ENCODE measurements at places on chromosomes 5 and 9. TPM values are rescaled to one million over a fixed set of nuclear protein-coding genes. Genes with fewer than 3 reads are reported as not detected.

Gene MEIKIN
- total RNA-seq: not detected

DNA sequence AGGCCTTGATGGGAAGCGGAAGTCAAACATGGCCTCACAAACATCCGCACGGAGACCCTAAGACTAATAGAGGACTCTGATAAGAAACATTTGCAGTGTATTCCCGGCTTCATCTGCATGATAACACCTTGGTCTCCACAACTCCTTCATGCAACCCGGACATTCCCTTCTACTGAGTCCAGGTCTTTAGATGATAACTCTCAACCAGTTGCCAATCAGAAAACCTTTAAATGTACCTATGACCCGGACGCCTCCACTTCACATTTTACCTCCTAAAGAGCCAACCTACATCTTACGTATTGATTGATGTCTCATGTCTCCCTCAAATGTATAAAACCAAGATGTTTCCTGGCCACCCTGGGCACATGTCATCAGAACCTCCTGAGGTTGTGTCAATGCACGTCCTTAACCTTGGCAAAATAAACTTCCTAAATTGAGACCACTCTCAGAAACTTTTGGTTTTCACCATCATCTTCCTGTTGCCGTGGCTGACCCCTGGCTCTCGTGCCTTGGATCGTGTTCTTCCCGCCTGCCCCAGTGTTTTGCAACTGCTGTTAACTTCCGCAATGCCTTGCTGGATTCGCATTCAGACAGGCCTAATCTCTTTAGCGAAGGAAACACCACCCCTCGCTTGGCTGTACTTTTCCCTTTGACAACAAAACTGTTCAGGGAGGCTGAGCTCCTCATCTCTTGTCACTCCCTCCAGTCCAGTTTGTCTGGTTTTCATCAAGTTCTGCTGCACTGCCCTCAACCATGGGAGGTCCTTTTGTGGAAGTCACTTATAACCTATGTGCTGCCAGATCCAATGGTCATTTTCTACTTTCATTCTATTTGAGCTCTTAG lies 1.1 kb upstream of the DAP start:
- DNase-seq: peak; percentile 58
- H3K27ac ChIP-seq: peak overlapping the region; percentile 64
- peaks cover 16% of the 10 kb centered on the region for H3K27me3 ChIP-seq

GRCh38 chr9:137113385-137114159 lies 961 bp downstream of the DPP7 start:
- H3K27ac ChIP-seq: peak overlapping the region; percentile 78
- H3K4me1 ChIP-seq: peaks cover 2% of the 10 kb centered on the region
- H3K36me3 ChIP-seq: peaks cover 8% of the 10 kb centered on the region
- no peaks in the 10 kb centered on the region for H3K27me3 ChIP-seq
- DNase-seq: peak; percentile 81
- peak overlapping the region; percentile 83 for H3K4me3 ChIP-seq

DNA sequence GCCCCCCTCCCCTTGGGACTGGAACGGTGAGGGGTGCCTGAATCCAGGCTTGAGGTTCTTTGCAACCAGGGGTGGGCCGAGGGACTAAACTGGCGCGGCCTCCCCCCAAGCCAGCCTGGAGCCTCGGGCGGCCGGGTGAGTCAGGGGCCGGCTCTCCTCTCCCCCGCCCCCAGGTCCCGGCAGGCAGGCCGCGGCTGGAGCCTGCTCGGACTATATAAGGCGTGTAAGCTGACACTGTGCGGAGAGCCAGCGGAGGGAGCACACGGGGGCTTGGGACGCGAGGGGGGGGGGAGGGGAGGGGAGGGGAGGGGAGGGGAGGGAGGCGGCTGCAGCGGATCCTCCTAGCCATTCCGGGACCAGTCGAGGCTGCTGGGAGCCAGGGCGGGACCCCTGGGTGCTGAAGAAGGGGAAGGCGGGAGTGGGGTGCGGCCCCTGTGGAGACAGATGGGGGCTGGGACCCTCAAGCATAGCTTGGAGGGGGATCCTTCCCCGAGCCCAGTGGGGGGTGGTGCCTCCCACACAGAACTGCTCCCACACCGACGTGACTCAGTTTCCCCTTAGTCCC lies 595 bp downstream of the PDLIM7 start:
- H3K27ac ChIP-seq: peak overlapping the region; percentile 51
- peaks cover 8% of the 10 kb centered on the region for H3K36me3 ChIP-seq
- peak overlapping the region; percentile 89 for H3K4me3 ChIP-seq
- peaks cover 35% of the 10 kb centered on the region for H3K4me1 ChIP-seq

GRCh38 chr9:130448035-130448624 lies 3.4 kb downstream of the ASS1 start:
- peak; percentile 60 for DNase-seq
- H3K27me3 ChIP-seq: peaks cover 14% of the 10 kb centered on the region
- H3K4me1 ChIP-seq: peaks cover 14% of the 10 kb centered on the region
- peak overlapping the region; percentile 0 for H3K27ac ChIP-seq

- H3K27me3 ChIP-seq: peaks cover 76% of the 10 kb centered on the region
- peaks cover 4% of the 10 kb centered on the region for H3K36me3 ChIP-seq
- no peak overlapping the region for H3K27ac ChIP-seq
- no peak overlapping the region for H3K4me3 ChIP-seq
- DNase-seq: peak; percentile 56
- peaks cover 16% of the 10 kb centered on the region for H3K4me1 ChIP-seq
These were observed 1.0 kb upstream of the FOXE1 start for GRCh38 chr9:97852001-97852398.

GRCh38 chr9:120659209-120659608 lies 55.1 kb downstream of the MEGF9 start:
- DNase-seq: no peak
- H3K4me1 ChIP-seq: peaks cover 2% of the 10 kb centered on the region
- H3K27ac ChIP-seq: no peak overlapping the region
- H3K36me3 ChIP-seq: no peaks in the 10 kb centered on the region
- no peak overlapping the region for H3K4me3 ChIP-seq
- no peaks in the 10 kb centered on the region for H3K27me3 ChIP-seq

Data from activated CD4-positive, alpha-beta T cell treated with anti-CD3 and anti-CD28 coated beads, Interleukin-2, amount 10 ng/mL, durations not matched to agents 24 days and 14 days (primary cell).